ENCODE measurements at places on chromosomes 5 and 9.
A peak's percentile ranks its signal among the peaks of the same experiment; 100 is the strongest.

GRCh38 chr5:133246376-133247150 lies 194.8 kb downstream of the HSPA4 start:
- H3K27ac ChIP-seq: no peak overlapping the region
- H3K4me1 ChIP-seq: no peaks in the 10 kb centered on the region
- H3K4me3 ChIP-seq: no peak overlapping the region
- H3K27me3 ChIP-seq: no peaks in the 10 kb centered on the region
- no peaks in the 10 kb centered on the region for H3K36me3 ChIP-seq
- peak; percentile 31 for DNase-seq

- DNase-seq: no peak
- no peak overlapping the region for H3K27ac ChIP-seq
- H3K4me3 ChIP-seq: no peak overlapping the region
- no peaks in the 10 kb centered on the region for H3K4me1 ChIP-seq
- no peaks in the 10 kb centered on the region for H3K36me3 ChIP-seq
- no peaks in the 10 kb centered on the region for H3K27me3 ChIP-seq
Observed at GRCh38 chr5:162503796-162504195, 436.2 kb downstream of the GABRG2 start.

DNA sequence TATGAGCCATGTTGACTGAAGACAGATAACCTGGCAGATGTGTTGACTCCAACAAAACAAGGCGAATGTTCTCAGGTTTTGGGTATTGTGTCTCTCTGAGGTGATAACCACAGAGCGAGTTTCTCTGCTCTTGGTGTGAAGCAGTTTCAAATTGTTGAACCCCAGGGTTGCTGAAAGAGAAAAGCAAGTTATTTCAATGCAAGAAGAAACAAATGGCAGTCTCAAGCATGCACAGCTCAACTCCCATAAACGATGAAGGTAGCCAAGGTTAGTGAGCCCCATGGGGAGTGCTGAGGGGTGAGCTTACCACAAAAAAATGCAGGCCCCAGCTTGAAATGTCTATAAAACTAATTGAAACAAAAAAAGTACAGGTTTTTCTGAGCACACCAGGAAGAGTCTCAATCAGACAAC lies 220.8 kb upstream of the DAPK1 start:
- H3K27me3 ChIP-seq: no peaks in the 10 kb centered on the region
- H3K4me1 ChIP-seq: peaks cover 8% of the 10 kb centered on the region
- no peak overlapping the region for H3K4me3 ChIP-seq
- H3K36me3 ChIP-seq: no peaks in the 10 kb centered on the region
- no peak overlapping the region for H3K27ac ChIP-seq
- no peak for DNase-seq

GRCh38 chr5:169576181-169576598 lies 7.4 kb upstream of the SPDL1 start:
- no peaks in the 10 kb centered on the region for H3K36me3 ChIP-seq
- no peak overlapping the region for H3K27ac ChIP-seq
- H3K4me3 ChIP-seq: no peak overlapping the region
- DNase-seq: no peak
- H3K4me1 ChIP-seq: no peaks in the 10 kb centered on the region

GRCh38 chr9:6911901-6912638 lies 154.3 kb downstream of the KDM4C start:
- no peaks in the 10 kb centered on the region for H3K4me1 ChIP-seq
- H3K36me3 ChIP-seq: no peaks in the 10 kb centered on the region
- H3K27me3 ChIP-seq: no peaks in the 10 kb centered on the region

GRCh38 chr5:159743234-159743633 lies 173.0 kb upstream of the ADRA1B start:
- DNase-seq: no peak
- no peaks in the 10 kb centered on the region for H3K4me1 ChIP-seq
- H3K36me3 ChIP-seq: no peaks in the 10 kb centered on the region
- H3K4me3 ChIP-seq: no peak overlapping the region
